NCI-H1436 treated with DMSO at 0.1 percent for 48 hours (cell line): ENCODE measurements at places on chromosomes 16 and 17.

DNA sequence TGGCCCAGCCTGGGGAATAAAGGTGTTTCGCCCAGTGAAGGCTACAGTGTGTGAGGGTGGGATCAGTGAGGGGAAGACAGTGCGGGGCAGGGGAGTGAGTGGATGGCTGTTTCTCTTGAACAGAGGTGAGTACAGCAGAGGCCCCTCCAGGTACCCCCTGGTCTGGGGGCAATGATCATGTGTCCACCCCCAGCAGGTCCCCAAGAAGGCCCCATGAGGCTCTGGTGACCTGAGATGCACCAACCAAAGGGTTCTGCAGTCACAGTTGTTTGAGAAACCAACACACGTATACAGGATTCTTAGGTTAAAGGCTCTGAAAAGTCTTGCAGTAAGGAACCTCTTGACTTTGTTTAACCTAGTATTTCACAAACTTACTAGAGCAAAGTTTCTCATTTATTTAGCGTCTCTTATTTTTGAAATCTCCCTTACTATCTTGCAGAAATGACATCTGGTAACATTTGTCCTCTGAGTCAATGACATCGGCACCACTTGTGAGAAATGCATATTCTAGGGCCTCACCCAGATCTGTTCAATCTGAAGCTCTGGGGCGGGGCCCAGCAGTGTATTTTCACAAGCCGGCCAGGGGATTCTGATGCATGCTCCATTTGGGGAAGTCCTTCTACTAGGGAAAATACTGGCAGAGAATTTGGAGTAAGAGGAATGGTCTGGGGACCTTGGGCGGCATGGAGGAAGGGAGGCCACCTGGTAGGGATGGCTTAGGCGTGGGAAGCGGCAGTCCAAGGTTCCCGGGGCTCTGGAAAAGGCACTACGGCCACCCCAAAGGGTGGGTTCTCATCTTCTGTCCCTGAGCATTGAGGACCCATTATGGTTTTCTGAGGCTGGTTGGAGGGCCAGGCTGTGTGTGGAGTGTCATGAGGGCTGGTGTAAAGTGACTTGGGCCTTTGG, 217.3 kb downstream of the NTN1 start:
- no peak for DNase-seq

- no peak for DNase-seq
These were observed 211.9 kb downstream of the NTN1 start for GRCh38 chr17:9233271-9233599.

- no peak for DNase-seq
These were observed 104.9 kb downstream of the CEP112 start for GRCh38 chr17:66087073-66087472.

GRCh38 chr17:36779550-36779949, 157.7 kb upstream of the LHX1 start:
- DNase-seq = no peak

DNA sequence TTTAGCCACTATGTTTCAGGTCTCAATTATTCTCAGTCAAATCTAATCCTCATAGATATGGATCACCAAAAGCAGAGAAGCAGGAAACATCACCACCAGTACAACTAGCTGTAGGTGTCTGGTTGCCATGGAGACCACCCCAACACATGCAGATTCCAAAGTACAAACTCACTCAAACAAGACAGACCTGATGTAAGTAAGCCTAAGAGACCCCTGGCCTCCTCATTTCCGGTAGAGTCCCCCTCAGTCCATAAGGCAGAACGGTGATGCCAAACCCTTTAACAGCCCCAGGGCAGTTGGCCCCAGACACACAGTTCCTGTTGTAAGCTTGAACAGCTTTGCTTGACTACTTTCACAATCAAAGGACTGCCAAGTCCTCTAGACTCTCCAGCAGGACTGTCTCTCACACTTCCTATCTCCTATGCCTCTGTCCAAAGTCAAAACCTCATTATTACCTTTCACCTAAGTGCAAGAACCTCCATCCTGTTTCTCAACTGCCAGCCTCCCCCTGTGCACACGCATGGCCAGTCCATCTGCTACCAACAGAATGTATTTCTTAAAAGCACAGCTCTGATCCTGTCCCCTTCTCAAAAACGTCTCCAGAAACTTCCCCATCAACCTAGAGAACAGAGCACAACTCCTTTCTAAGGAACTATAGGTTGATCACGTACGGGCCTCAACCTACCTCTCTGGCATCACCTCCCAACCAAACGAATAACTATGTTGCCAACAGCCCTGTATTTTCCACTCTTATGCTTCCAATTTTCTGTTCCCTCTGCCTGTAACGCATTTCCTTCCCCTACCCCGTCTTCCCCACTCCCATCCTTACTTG, 23.9 kb downstream of the SLC39A11 start:
- DNase-seq = no peak

DNA sequence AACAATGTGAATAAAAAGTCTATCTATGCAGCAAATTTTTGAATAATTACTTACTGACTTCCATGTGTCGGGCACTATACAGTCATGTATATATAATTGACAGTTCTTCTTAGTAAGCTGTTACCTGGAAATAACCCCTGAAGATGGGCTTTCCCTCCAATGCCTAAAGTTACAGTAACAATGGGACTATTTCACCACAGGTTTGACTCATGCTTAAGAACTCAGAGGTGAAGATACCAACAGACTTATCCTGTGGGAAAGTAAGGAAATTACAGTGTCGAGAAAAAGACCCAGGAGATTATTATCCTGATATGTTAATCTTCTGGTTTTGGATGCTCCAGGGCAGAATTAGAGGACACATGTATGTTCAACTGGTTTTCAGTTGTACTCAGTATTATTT, 601.5 kb upstream of the SOX9 start:
- no peak for DNase-seq

DNA sequence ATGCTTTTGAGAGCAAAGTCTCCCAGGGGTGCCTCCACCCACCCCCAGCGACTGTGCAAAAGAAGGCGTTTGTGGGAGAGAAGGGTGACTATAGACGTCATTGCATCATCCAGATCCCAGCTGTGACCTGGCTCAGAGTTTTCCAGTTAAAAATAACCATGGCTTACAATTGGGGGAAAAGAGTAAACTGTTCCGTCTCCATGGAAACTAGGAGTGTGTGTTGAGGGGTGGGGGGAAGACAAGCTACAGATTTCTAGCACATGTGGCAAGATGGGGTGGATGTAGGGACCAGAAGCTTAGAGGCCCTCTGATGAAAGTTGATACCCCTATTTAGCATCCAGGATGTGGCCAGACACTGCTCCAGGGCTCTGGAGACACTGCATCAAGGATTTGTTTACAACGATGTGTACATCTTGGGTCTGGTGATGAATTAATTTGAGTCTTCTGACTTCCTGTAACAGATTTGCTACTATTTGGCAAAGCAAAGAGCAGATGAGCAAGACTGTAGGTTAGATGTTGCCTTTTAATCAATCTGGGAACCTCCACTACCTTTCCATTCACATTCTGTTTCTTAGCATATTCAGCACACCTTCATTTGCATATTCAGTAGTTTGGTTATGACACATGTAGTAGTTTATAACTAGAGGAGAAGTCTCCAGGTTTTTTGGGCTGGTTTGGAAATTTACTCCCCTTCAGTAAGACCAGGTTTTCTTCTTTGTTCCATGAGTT, 6.2 kb upstream of the DUSP14 start:
- DNase-seq = no peak

GRCh38 chr17:77003699-77004098, 135.5 kb downstream of the MGAT5B start:
- DNase-seq = no peak

GRCh38 chr16:11273721-11274324, 394 bp upstream of the PRM3 start:
- no peak for DNase-seq

DNA sequence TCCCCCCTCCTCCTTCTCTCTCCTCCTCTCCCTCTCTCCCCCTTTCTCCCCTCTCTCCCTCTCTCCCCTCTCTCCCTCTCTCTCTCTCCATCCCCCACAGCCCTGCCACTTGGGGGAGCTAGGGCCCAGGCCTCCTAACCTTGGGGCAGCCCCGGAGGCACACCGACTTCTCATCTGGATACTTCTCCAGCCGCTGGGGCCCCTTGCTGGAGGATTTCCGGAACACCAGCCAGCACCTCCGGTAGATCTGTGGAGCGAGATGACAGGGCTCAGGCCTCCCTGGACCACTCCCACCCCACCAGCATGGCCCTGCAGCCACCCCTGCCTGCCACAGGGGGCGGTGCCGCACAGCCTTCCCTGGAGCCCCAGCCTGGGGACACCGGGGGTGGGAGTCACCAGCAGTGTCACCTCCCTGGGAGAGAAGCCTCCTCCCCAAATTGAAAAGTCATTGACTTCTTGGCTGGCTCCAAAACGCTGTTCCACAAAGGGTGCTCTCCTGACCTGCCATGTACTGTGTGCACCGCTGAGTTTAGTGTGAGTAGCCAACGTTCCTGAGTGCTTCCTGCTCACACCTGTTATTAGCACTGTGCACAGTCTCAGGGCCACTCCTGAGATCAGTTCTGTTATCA, 10.5 kb downstream of the DOK4 start:
- no peak for DNase-seq

GRCh38 chr16:20415541-20415940, 6.2 kb downstream of the ACSM5 start:
- DNase-seq = no peak

DNA sequence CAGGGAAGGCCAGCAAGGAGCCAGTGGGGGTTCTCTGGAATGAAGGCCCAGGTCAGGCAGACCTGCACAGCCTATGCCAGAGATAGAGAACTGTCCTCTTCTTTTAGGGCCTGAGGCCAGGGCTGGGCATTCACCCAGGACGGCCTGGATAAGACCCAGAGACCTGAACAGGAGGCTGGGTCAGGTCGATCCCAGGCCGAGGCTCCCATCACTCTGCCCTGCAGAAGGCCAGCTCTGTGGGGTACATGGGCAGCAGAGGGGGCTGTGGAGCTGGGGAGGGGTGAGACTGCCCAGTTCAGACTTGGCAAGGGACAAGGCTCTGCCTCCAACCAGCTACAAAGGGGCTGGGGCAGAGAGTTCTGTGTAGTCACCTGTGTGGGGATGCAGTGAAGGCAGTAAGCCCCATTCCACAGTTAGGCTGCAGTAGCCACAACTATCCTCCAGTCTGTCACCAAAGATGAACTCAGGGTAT, 14.6 kb downstream of the HSD11B2 start:
- no peak for DNase-seq

DNA sequence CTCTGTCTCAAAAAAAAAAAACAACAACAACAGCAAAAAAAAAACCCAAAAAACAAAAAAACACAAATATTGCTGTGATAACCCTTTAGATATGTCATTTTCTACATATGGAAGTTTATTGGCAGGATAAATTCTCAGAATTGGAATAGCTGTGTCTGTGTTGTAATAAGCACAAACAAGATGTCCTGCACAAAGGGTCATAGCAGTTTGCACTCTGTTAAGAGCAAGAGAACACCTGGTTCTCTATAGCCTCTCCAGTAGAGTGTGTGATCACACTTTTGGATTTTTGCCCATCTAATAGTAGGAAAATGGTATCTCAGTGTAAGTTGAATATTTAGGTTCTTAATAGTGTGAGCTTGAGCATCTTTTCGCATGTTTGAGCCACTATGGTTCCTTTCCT, 60.4 kb downstream of the USP43 start:
- DNase-seq = no peak

DNA sequence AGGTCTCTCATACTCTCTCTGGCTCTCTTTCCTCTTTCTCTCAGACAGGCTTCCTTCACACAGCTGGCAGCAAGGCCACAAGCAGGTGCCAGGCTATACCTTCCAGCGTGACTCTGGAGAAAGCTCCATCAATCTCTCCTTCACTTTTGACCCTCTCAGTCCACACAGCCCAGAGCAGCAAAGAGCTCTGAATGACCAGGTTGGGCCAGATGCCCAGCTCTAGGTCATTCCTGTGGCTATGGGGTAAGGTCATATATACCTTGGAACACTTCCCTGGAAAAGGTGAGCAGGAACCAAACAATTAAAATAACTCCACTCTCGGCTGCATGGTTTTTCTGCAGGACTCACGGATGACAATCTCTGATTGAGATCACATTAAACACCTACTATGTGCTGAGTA, 8.8 kb downstream of the ADAP2 start:
- DNase-seq = no peak

DNA sequence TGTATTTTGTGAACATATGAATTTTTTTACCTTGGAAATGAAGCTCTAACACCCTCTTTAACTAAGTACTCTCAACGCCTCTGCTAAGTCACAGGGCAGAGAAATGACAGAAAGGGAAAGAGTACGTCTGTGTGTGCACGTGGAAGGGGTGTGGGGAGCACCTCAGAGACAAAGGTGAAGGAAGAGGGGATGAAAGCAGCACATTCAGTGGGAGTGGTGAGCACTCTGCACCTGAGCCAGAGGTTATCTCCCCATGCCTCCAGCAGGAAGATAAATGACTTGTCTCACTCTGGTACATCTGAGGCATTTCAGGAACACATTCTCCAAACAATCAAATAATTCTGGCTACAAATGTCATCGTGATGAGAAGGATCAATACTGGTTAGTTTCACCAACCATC, 15.0 kb downstream of the GNA13 start:
- DNase-seq = no peak

GRCh38 chr16:81803332-81803731, 24.2 kb downstream of the PLCG2 start:
- no peak for DNase-seq

DNA sequence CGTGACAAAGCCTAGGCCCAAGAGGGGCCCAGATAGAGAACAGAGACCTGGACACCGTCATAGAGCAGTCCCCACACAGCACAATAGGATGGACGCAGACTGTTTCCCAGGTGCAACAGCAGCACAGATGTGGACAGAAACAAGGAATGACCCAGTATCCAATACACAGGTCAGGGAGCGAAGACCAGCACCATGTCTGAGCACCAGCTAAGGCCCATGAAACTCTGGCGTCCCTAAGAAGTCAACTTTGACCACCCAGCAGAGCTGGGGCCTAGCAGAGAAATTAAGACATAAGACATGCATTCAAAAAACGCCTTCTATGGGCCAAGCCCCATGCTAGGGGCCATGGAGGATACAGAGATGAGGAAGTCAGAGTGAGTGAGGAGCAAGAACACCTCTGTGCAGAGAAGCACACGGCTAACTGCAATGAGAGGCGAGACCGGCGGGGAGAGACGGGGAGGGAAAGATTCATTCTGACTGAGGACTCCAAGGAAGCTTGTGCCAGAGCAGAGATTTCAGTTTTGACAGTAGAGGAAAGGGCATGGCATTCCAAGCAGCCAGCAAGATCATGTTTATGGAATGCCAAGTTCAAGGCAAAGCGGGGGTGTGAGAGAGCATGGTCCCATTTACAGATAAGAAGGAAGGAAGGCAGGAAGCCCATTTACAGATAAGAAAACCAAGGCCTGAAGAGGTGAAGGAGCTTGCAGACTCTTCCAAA, 50.8 kb downstream of the PITPNM3 start:
- no peak for DNase-seq
